Femur (tissue), 1 donor: ENCODE measurements at places on chromosomes 3 and 15.
A peak's percentile ranks its signal among the peaks of the same experiment; 100 is the strongest.

DNA sequence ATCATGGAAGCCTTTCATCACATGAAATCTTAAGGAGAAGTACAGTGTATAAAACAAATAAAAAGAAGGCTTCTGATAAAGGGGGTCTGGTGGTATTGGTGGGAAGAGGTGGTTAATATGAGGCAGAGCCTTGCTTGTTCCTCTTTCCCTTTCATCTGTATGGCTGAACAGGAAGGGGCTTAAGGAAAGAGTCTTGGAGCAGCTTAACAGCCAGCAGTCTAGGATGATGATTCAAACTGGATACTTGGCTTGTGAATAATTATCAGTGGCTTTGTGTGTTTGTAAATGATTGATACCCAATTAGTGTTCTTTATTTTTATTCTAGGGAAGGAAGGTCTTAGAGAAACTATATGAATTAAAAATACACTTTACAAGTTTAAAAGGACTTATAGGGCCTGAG, 29.1 kb upstream of the TCAIM start:
- no peak for DNase-seq

DNA sequence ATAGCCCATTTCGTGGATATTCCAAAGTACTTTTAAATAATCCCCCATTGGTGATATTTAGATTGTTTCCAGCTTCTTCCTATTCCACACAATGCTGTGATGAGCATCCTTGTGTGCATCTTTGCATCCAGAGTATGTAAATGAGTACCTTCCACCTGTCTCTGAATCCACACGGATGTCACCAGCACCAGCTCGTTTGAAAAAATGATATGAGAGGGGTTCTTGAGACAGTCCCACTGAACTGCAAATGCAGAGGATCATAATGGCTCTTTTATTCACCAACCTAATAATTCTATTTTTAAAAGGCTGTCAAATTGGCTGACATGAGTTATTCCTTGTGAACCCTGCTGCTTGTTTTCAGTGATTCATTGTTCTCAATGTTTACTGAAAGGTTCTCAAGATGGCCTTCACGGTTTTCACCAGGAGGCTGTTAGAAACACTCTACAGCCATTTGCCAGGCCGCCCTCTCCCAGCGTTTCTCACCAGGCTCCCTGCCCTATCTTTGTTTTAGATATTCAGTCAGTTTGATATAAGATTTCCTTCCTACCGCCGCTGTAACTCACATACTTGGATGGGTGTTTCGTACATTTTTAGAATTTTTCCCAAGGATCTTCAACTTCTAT, 96.7 kb upstream of the PTPRG start:
- DNase-seq: no peak

- no peak for DNase-seq
Observed at GRCh38 chr3:37824954-37825328, 36.7 kb upstream of the CTDSPL start.

- DNase-seq: no peak
Observed at GRCh38 chr3:78867409-78868372, 900.1 kb downstream of the ROBO1 start.

- peak; percentile 74 for DNase-seq
Observed at GRCh38 chr3:125137358-125138033, 75.1 kb downstream of the SLC12A8 start.

DNA sequence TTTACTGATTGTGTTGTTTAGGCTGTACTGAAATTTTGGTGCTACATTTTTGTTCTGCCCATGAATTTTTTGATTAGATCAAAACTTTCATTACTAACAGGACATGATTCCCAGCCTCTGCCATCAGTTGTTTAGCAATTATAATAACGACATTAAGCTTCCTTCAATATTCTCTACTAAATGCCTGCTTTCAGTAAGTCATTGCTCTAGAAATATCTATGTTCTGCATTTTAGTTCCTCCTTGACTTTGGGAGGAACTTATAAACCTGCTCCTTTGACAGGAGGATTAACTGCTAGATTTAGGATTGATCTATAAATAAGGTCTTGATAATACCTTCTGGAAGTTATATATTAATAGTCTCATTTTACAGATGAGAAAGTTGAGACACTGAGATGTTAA, 269.1 kb downstream of the RAP2B start:
- DNase-seq: no peak

DNA sequence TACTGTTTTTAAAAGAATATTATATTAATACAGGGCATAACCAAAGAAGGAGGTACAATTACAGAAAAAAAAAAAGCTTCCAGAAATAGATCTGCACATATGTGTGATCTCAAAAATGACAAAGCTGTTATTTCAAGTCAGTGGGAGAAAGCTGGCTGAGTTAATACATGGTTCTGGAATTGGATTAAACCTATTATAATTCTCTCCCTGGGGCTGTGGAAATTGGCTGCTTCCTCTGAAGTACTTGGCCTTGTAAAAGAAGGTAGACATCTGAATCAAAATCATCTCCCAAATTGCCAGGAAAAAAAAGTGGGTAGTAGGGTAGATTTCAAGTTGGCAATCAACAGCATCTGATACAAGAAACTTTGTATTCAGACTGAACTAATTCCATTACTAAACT, 723.9 kb upstream of the ALCAM start:
- DNase-seq: no peak

DNA sequence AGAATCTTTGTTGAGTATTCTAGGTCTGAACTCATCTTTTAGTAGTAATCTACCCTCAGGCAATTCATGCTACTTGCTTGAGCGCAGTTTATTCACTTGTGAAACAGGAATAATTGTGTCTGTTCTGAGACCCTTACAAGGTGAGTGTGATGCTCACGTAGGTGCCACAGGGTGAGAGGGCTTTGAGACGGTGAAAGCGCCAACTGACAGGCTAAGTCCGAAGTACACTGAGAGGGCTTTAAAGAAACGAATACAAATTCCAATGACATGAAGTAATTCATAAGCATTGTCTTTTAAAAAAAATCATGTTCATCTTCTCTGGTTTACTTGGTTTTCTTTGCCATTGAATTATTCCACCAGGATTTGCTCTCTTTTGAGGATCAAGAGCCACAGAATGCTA, 393.7 kb upstream of the RGMA start:
- no peak for DNase-seq

DNA sequence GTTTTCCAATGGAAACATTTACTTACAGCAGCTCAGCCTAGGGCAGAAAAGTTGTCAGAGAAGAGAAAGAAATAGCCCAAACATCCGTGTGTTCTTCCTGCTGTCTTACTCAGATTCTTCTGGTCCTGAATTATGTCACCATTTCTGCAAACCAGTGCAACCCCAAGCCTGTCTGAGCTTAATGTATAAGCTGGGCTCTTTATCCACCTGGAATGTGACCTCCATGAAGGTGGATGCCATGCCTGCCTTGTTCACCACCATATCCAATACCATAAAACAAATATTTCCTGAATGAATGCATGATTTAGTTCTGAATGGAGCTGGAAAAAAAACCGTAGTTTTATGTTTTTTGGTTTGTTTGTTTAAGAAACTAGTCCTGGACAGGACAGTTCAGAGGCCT, 150.9 kb downstream of the RYR3 start:
- no peak for DNase-seq

GRCh38 chr15:69340243-69340900, 41.7 kb downstream of the PAQR5 start:
- DNase-seq: no peak

GRCh38 chr3:24263069-24263668, 231.5 kb downstream of the THRB start:
- no peak for DNase-seq

- no peak for DNase-seq
Observed at GRCh38 chr15:63463793-63464192, 40.6 kb upstream of the USP3 start.

DNA sequence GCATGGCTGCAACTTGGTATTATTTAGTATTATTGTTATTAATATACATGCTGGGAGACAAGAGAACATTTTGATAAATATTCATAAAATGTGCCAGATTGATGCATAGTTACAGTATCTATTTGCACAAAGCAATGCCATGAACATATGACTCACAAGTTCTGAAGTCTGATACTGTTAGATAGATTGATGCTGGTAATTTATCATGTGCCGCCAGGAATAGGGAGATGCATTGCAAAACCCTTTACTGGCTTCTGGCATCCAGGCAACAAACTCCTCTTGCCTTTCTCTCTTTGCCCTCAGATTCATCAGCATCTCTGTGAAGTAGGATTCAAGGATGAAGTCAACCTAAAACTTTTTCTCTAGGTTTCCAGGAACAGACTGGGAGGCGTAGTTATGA, 41.0 kb upstream of the SLC25A26 start:
- DNase-seq: no peak
